NCI-H460 (cell line): ENCODE measurements at places on chromosomes 2 and 18.

DNA sequence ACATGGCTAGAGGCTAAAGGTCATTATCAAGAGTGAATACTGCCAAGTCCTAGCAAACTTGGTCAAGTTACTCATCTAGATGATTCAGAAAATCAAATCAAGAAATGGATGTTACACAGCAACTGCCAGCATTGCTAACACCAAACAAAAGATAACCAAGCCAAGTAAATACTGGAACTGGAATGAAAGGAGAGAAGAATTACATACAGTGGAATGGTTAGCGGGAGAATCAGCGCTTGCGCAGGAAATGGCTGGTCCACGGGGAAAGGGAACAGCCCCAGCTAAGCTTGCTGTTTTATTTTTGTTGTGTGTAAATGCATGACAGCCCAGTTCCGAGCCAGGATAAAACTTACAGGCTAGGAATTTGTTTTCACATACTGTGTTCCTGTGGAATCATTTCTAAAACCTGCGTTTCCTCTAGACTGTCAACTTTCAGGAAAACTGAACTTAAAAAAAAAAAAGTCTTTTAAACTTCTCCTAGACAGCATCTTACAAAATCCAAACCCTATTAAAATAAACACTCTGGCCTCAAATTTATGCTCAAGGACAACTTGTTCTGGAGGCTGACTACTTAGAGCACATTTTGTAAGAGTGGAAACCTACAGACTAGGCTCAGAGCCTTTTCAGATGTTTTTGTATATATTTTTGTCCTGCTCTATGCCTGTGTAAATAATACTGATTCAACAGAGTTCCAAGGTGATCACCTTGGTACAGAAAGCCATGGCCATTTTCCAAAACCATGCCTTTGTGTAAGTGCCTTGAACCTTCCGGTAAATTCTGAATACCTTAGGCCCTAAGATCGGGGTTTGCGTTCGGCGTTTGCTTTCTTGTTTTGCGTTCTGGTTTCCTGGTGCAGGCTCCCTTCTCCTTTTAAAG lies 30.7 kb upstream of the TXNDC2 start:
- DNase-seq = no peak

DNA sequence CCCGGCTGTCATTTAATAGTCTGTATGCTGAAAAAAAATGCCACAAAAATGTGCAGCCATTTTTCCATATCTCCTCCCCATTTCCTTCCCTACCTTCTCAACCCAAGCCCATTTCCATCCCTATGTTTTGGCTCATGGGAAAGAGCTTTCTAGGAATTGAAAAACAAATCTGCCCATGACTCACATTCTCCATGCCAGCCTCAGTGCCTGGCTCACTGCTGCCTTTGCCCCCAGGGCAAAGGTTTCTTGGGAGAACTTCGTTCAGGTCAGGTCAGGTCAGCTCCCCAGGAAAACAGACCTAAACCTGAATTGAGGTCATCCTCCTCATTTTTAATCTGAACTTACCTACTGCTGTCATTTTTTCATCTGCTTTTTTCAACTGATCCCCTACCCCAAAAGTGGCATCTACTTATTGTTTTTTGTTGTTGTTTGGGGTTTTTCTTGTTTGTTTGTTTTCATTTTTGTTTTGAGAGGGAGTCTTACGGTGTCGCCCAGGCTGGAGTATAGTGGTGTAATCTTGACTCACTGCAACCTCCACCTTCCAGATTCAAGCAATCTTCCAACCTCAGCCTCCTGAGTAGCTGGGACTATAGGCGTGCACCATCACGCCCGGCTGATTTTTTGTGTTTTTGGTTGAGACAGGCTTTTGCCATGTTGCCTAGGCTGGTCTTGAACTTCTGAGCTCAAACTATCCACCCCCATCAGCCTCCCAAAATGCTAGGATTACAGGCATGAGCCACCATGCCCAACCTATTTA lies 66.7 kb downstream of the FECH start:
- DNase-seq = no peak

- DNase-seq = peak; percentile 51
These were observed at the start of gene SCG2 for GRCh38 chr2:223601932-223602666. TSS of gene SCG2 (minus strand) at chr2:223602361. CDS start at chr2:223599282, 3,079 bp downstream.

GRCh38 chr2:228541789-228542188 lies 360.3 kb upstream of the SPHKAP start:
- DNase-seq = no peak

DNA sequence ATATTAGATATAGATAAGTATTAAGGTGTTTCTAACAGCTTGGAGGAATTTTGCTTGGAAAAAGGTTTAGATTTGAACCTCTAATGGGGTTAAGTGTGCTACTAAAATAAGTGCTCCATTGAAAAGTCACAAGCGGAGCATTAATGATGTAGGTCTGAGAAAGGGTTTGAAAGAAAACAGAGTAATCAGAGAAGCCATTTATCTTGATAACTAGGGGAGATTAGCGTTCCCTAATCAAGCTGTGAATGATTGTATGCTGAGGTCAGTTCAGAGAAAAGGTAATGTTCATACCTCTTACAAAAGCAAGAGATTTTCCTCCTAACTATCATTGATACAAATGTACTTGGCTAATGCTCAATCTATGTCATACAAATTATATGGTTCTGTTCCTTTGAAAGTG lies 1.5 kb downstream of the ARHGAP25 start:
- DNase-seq = no peak

DNA sequence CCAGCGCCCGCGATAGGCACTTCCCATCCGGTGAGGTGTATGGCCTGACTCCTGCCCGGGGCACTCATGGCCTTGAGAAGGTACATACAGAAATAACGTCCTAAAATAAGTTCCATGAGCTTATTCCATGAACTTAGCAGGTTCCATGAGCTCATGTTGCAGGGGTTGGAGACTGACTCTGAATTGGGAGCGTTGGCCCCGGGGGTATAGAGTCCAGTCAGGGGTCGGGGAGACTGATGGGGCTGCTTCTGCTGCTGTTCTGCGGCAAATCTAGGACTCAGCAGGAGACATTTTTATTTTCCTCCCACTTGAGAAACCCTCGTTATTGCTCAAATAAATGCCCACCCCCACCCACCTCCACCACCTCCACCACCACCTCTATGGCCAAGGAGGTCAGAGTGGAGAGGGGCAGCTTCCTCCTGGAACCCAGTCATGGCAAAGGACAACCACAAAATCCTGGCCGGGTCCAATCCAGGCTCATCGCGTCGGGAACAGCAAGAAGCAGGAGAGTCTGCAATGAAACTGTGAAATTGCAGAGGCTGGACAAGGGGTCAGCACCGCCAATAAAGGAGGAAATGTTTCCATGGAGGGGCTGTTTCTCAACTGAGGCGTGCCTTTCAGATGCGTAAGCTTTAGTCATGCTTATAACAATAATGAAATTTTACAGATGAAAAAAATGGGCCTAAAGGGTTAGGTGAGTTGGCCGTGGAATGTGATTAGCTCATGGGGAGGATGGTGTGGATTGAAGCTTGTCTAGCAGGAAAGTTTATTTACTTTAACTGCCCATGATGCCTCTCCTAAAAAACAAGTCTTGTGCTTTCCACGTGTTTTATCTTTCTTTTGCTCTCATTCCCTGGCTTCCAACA lies 136.6 kb upstream of the ALKAL2 start:
- no peak for DNase-seq

- no peak for DNase-seq
These were observed 103.6 kb upstream of the BCL2L11 start for GRCh38 chr2:111017034-111017622.

DNA sequence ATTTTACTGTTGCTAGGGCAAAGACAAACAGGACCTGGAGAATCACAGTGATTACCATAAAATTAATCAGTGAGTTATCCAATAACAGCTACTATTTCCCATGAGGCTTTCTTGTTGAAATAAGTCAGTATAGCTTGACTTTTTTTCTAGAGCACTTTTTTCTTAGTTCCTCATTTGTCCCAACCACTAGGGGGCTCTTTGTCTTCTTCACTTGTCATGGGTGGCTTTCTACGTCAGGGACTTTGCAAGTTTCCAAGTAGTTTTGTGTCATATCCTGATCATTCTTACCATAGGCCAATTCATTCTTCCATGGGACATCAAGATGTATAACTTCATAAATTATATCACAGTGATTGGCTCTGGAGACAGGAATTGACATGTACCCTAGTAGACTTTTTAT lies 1019.6 kb upstream of the PIK3C3 start:
- DNase-seq = peak; percentile 15

GRCh38 chr18:65227970-65228369 lies 522.8 kb upstream of the CDH7 start:
- no peak for DNase-seq

GRCh38 chr2:120476141-120476540 lies 130.2 kb downstream of the INHBB start:
- no peak for DNase-seq

GRCh38 chr18:77141401-77142118 lies 9.0 kb upstream of the MBP start:
- DNase-seq = no peak

GRCh38 chr2:7020059-7020458 lies 102.8 kb downstream of the RNF144A start:
- DNase-seq = no peak

DNA sequence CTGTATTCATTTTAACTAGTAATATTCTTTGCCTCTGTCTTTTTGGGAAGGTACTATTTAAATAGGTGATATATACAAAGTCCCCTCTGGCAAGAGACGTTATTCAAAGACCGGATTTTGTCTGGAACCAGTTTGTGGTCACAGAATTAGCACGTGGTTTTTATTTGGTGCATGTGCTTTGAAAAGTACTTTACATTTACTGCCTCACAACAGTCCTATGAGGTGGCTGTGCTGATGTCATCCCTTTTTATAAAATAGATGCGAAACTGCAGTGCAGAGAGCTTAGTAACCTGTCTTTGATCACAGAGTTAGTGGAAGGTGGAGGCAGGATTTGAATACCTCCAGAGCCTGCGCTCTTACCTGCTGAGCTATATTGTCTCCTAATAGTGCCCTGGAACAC lies 4.0 kb downstream of the LPIN1 start:
- no peak for DNase-seq

DNA sequence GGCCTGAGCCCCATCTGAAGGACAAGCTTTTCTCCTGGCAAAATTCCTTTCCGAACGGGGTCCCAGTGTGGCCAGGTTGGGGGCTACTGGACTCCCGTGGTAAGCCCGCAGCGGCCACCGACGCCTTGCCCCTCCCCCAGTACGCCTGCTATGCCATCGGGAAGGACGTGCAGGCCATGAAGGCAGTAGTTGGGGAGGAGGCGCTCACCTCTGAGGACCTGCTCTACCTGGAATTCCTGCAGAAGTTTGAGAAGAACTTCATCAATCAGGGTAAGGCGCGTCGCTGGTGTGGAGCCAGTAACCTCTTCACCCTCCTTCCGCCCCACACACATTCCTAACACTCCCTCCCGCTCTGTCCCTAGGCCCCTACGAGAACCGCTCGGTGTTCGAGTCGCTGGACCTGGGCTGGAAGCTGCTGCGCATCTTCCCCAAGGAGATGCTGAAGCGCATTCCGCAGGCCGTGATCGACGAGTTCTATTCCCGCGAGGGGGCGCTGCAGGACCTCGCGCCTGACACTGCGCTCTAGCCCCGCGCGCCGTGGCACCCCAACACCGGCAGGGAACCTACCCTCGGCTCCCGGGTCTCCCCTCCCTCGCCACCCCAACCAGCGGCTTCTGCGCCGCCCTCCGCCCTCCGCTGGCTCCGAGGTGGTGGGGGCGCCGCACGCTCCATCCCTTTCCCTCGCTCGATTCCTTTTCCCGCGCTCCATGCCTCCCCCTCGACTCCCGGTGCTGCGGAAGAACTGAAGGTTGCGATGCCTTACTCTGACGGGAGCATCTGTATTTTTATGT lies 13.6 kb upstream of the ANKRD53 start:
- peak; percentile 54 for DNase-seq

DNA sequence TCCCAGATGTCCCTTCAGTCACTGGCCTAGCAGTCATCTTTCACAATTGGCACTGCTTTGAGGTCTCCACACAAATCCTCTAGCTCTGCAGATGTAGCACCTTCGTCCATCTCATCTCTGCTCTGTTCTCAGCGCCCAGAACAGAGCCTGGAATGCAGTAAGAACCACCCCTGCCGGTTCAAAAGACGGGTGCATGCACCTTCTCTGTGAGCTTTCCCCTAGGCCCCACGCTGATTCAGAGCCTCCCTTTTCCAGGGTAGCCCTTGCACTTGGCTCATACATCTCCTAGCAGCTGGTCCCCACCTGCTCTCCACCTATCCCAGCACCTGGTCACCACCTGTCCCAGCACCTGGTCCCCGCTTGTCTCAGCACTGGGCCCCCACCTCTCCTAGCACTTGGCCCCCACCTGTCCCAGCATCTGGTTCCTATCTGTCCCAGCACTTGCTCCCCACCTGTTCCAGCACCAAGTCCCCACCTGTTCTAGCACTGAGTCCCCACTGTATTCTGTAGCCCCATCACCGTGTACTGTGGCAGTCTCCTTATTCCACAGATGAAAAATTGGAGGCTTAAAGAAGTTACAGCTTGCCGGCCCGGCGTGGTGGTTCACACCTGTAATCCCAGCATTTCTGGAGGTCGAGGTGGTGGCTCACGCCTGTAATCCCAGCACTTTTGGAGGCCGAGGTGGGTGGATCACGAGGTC lies 4.7 kb upstream of the KCNF1 start:
- DNase-seq = no peak

- DNase-seq = peak; percentile 7
These were observed at the start of gene NLRC4 for GRCh38 chr2:32264422-32265105. TSS of gene NLRC4 (minus strand) at chr2:32264886. CDS start at chr2:32256775, 8,111 bp downstream.

GRCh38 chr18:59143441-59143840 lies 3.8 kb downstream of the SEC11C start:
- no peak for DNase-seq

DNA sequence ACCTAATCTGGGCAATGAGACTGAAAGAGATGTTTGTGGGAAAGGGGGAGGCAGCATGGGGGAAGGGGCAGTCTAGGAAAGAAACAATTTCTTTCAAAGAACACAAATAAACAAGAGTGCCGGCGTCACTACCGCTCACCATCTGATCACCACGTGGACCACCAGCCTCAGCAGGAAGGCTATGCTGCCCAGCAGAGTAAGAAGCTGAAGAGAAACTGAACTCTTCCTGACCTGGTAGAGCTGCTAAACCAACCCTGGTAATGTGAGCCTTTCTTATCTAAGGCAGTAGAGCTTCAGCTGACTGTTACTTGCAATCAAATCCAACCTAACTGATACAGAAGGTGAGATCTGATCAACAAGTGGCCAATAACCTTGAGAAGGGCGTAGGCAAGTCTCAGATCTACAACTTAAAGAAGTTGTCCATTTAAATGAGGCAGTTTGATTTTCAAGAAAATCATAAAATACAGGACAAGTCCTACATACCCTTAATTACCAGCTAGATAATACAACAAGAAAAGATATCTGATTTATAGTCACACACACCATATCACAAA lies 44.2 kb upstream of the SPTBN1 start:
- no peak for DNase-seq

- no peak for DNase-seq
These were observed 165.4 kb downstream of the MSH2 start for GRCh38 chr2:47568164-47568850.
